ENCODE measurements at places on chromosomes 11 and 22. TPM values are rescaled to one million over a fixed set of nuclear protein-coding genes. Genes with fewer than 3 reads are reported as not detected.

Gene VSIG2
- 2.8 TPM for polyA plus RNA-seq

- no peak for DNase-seq
Measured at GRCh38 chr11:120579611-120580031, 68.1 kb downstream of the GRIK4 start.

DNA sequence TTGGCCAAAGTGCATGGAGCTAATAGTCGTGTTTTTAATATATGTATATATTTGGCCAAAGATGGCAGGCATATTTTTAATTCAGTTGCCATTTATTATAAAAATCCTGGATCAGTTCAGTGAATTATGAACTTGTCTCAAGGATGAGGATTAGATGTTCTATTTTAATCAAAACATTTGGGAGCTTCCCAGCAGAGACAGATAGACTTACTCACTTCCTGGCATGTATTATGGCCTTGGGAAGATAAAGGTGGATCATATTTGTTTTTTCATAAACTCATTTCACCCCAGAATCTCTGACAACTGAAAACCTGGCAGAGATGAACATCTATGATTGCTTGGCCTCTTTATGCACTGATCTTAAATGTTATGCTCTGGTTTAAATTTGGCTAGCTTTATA is 148.8 kb downstream of the NCAM1 start:
- DNase-seq: no peak

DNA sequence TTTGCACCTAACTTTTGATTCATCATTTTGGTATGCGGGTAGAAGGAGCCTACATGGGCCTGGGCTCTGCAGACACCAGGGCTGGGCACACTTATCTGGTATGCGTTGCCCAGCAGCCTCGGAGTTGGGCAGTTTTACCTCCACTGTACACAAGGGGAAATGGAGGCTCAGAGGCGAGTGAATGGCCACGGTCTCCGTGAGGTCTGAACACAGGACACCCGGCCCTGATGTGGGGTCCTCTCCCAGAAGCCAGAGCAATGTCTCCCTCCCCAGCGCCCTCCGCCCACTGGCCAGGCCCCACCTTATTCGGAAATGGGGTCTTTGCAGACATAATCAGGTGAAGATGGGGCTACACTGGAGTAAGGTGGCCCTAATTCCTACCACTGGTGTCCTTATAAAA is 43.7 kb downstream of the OSBPL5 start:
- DNase-seq: no peak

Gene ACER3
- 7.3 TPM for polyA plus RNA-seq

DNA sequence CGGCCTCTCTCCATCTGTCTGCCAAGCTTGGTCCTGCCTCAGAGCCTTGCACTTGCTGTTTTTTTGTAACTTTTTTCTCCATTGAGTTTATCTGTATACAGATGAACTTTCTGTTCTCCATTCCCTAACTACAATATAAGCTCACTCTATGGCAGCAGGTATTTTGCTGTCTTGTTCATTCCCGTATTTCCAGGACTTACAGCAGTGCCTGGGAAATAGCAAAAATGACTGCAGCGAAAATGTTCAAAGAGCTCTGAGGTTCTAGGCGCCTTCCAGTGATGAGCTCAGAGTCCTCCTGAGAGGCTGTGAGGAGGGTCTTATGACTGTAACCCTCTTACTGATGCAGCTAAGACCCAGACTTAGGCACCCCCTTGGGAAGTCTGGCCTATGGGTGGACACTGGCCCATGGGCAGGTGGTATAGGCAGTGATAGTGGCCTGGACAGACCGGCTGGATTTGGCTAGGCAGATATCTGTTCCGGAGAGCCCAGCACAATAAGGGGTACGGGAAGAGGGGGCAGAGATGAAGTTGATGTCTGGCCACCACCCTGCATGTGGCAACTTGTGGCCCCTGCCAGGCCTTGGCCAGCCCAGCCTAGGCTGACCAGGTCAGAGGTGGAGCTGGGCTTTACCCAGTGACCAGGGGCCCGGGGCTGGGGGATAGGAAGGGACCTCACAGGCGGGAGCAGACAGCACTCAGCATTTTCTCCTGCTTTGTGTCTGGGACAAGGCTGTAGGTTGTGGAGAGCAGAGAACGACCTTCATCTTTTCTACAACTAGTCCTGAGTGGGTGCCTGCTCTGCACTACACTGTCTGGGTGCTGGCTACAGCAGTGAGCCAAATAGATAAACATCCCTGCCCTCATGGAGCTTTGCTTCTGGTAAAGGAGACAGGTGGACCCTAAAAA is 4.6 kb downstream of the ATF4 start:
- no peak for DNase-seq

Gene REXO2
- 87.7 TPM for polyA plus RNA-seq

DNA sequence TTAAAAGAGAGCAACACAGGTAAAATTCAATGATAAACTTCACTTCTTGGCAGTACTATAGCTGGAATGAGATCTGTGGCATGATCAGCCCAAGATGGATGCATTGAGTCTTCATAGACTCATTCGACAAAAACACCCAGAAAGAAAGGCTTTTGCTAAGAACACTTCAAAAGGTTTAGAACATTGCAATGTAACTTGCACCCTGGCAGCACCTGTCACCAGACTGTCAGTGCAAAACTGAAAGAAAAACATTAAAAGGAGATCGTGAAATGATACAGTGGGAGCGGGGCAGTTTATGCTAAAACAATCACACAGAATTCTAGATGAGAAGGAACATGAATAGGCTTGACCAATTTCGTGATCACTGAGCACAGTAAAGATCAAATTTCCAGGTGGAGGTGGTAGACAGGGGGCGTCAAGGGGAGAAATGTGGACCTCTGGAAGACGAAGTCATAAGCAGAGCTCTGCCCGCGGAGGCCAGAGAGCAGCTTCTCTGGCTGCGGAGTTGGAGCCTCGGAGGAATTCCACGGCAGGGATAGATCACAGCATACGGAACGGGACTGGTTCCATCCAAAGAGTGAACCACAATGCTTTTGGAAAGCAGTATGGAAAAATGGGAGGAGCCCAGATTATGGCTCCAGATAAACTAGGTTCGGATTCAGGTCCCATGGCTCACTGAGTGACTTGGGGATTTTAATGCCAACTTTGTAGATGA is 11.9 kb downstream of the VSIG10L2 start:
- peak; percentile 57 for DNase-seq

DNA sequence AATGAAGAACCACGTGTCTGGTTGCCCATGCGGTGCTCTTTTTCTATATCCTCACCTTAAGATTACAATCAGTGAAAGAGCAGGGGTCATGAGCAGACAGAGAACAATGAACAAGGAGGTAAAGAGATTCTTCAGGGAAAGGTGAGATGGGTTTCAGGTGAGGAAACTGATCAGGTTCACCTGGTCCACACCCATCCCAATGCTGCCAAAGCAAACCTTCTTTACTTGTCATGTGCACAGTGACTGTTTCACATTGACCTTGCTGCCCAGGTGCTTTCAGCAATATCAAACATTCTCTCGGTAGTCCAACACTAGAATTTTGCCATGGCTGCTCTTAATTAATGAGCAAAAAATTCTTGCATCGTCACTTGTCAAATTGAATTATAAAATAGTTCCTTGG is 24.5 kb upstream of the OR9Q2 start:
- DNase-seq: no peak

Gene PLAAT5
- 3.4 TPM for polyA plus RNA-seq

GRCh38 chr11:125357551-125357950 is 138.5 kb downstream of the FEZ1 start:
- DNase-seq: no peak

Gene OLFML1
- not detected for polyA plus RNA-seq

GRCh38 chr11:99822846-99823565 is 802.3 kb downstream of the CNTN5 start:
- no peak for DNase-seq

DNA sequence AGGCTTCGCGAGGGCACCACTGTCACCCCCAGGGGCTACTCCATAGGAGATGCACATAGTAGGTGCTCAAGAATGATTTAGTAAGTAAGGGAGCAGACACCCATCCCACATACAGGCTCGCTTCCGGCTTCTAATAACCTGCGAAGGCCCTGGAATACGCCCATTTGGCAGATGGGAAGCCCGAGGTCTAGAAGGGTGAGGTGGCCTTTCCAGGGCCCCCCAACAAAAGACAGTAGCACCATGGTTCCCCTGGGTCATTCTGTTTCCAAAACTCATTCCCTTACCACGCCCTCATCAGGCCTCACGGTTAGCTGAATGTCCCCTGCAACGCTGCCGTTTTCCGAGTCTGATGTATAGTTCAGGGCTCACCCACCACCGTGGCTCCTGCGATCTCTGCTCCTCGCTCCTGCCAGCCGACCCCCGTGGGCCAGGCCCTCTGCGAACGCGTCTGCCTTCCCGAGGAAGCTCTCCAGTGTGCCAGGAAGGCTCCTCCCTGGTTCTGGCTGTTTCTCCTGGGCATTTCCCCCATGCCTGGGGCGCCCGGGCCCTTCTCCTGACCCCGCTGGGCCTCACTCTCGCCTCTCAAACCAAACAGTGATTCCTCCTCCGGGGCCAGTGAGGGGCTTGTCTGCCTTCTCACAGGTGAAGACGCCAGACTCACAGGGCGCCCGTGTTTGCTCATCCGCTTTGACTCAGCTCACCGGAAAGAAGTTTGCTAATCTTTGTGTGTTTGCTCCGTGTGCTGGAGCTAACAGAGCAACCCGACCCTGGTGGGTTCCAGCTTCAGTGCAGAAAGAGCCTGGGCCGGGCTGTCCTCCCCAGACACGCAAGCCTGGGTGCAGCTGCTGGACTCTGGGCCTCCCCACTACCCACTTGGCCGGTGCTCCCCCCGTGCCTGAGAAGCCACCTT is 86.6 kb downstream of the RTL6 start:
- DNase-seq: no peak

DNA sequence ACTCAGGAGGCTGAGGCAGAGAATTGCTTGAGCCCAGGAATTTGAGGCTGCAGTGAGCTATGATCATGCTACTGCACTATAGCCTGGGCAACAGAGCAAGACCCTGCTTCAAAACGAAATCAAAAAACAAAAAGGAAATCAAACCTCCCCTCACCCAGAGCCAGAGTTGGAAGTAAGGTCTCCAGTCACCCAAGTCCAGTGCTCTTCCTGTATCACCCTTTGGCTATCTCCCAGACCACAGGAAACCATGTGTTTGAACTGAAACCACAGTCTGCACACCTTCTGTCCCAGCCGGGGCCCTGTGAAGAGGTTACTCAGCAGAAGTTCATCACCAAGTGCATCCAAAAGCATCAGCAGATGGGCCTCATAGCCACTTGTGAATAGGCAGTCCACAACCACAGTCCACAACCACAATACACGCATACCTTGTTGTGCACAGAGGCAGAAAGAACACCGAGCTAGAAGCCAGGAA is 4.6 kb downstream of the MYH9 start:
- DNase-seq: no peak

Gene INS
- polyA plus RNA-seq: not detected

Gene DDX25
- polyA plus RNA-seq: 1.2 TPM

Gene NCR3LG1
- 0.32 TPM for polyA plus RNA-seq

Gene HEPHL1
- polyA plus RNA-seq: 0.07 TPM

- DNase-seq: no peak
Measured at GRCh38 chr11:131893103-131893890, 522.9 kb downstream of the NTM start.

GRCh38 chr22:24325105-24325757 is 54.6 kb downstream of the SPECC1L start:
- DNase-seq: peak; percentile 68

DNA sequence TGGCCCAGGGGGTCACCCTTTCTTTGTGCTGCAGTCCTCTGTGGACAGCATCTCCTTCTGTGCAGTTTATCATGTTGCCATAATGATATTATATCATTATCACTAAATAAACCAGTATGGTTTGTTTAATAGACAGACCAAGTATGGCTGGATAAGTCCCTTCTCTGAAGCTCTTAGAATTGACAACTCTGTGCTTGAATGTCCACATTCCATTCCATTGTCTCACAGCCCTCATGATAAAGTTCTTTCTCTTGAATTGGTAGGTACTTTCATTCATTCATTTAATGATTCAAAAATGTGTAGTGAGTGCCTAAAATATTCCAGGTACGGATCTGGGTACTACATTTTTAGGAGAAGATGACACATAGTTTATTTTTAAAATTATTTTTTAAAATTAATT is 7.8 kb downstream of the RPS6KA4 start:
- DNase-seq: no peak

DNA sequence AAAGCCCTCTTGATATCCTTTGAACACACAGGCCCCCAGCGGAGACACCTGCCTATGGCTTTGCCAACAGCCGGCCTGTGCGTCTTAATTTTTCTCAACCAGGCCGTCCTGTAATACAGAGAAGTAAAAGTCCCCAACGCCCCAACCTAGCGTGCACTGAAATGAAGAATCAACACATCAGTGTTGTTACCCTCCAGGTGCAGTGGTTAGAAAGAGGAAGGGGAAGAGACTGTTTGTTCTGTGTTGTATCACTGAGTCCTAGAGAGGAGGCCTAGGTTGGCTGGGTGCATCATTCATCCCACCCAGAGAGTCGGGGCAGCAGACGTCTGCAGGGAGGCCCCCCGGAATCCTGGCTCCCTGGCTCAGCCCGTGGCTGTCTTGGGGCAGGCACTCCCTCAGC is 25.7 kb downstream of the SGSM1 start:
- no peak for DNase-seq

Gene ASRGL1
- polyA plus RNA-seq: 3.6 TPM

All from muscle of arm (tissue), 14 donors.